ENCODE measurements at places on chromosomes 12 and 14.

GRCh38 chr12:132222096-132222807, 78.0 kb downstream of the NOC4L start:
- DNase-seq: no peak

DNA sequence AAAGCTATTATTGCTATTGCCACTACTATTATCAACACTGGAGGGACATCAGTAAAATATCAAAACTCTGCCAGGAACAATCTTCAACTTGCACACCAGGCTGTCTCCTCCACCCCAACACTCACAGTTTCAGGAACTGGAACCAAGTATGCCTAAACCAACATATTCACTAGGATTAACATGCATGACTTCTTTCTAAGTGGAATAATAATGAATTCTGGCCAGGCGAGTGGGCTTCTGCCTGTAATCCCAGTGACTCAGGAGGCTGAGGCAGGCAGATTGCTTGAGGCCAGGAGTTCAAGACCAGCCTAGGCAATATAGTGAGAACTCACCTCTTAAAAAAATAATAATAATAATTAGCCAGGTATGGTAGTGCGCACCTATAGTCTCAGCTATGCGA, 58.1 kb downstream of the TBX5 start:
- no peak for DNase-seq

GRCh38 chr12:50589650-50590435, 85.1 kb downstream of the DIP2B start:
- DNase-seq: no peak

DNA sequence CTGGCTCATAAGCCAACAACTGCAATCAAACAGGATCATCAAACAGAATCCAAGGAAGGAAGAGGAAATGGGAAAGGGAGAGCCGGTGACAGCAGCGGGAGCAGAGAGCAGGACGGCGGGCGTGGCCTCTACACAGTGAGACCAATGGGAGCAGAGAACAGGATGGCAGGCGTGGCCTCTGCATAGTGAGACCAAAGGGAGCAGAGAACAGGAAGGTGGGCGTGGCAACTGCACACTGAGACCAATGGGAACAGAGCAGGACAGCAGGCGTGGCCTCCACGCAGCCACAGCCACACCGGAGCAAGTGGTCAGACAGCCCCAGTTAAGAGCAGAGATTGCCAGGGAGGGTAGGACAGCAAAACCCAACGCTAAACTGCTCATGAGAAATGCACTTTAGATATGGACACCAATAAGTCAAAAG, 16.4 kb downstream of the LRCOL1 start:
- no peak for DNase-seq

DNA sequence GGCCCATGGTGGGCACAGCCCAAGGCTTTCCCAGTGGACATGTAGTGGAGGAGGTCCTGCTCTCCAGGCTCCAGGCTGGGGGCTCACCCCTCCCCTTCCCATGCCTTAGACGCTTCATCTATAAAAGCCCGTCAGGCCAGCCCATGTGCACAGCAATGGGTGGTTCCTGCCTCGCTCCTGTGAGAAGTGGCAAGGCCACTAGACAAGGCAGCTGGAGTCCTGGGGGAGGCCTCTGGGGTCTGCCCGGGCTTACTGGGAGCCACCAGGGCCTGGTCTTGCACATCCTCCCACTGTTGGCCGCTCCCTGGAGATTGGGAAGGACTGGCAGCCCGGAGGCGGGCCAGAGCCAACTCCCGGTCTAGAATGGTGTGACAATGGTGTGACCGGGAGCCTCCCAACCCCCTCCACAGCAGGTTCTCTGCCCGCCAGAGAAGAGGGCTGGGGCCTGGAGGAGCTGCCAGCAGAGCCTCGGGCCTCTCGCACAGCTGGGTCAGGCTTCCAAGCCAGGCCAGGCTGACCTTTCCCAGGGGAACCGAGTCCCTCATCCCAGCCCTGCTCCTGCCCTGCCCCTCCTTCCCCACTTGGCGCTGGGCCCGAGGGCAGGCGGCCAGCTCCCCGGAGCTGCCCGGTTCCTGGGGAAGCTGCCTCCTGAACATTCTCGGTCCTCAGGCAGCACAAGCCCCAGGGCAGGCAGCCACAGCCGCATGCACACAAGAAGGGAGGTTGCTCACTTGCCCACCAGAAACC, 97.9 kb downstream of the RFLNA start:
- DNase-seq: no peak

GRCh38 chr12:88530868-88531267, 49.4 kb downstream of the KITLG start:
- no peak for DNase-seq

DNA sequence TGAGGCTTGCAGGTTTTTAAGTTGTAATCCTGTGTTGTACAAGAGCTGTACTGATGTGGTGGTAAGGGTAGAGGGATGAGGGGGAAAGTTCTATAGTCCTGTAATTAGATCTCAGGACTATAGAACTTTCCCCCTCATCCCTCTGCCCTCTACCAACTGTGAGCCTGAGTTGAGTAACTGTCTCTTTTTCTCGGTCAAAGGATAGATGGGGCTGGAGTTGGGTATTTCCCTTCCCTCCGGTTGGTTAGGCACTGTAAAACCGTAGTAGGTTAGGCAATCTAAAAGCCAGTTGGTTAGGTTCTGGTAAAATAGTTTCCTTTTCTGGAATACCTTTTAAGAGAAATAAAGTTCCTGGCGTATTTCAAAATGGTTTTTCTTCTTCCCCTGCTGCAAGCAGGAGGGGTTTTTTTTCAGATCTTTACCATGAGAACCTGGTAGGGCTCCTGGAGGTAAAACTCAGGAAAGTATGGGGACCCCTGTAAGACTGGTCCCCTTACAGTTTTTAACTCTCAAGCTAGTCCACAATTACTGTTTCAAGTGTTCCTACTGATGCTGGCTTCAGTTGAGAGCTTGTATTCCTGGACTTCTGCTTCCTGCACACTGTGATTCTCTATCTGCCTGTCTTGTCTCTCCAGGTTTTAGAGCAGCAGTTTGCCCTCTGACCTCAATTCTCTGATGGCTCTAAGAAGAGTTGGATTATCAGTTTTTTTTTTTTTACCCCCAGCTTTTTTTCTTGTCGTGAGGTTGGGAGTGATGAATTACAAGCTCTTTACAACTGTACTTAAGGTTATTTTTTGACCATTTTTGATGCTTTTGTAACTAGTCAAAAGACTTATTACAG, 58.7 kb downstream of the FUT8 start:
- DNase-seq: no peak

DNA sequence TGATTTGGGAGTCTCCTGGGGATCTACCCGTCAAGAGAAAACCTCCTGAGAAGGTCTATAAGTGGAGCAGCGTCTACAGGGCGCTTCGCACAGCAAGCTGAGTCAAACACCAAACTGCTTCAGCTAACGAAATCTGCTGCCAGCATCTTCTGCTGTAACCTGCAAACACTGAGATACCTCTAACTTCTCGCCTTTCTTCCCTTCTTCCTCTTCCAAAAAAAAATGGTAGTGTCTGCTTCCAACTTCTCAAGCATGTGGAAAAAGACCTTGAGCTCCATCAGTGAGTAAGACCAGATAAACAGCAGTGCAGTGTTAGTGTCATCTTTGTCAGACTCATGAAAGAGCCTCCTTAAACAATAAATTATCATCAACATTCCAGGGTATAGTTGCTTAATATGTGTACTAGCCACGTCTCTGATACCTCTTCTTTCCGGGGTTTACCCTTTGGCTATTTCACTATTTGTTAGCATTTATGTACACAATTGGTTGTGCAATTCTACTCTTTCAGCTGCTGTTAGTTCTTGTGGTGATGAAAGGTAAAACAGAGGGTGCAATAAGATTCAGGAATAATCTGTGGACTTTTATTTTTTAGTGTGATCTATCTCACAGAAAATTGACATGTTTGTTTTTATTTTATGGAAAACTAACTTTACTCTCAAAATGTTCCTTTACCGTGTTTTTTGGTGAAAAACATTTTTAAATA, 81.6 kb downstream of the LLPH start:
- DNase-seq: no peak

DNA sequence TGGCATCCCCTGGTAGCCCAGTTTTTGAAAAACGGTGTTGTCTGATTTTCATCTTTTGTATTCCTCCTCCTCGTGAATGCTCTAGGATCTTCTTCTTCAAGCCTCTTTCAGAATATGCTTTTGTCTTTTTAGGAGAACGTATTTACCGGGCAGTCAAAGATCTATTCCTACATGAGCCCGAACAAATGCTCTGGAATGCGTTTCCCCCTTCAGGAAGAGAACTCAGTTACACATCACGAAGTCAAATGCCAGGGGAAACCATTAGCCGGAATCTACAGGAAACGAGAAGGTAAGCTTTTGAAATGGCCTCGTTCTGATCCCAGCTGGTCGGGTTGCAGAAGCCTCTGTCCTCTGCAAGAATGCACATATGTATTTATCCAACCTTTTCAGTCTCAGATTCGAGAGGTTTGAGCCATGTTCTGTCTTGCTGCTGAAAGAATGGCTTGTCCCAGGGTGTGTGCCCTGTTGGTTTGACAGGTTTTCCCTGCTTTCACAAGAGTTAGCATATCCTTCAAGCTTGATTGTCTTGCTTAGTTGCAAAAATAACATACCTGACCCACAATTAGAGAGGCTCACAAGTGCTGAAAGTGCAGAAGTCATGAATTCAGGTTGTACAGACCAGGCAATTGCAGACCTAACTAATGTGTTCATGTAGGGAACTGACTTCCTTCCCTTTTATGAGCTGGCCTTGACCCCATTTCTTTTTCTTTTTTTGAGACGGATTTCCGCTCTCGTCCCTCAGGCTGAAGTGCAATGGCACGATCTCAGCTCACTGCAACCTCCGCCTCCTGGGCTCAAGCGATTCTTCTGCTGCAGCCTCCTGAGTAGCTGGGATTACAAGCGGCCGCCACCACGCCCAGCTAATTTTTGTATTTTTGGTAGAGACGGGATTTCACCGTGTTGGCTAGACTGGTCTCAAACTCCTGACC, 6.8 kb downstream of the KMT5A start:
- DNase-seq: no peak

GRCh38 chr14:99809360-99809759, 16.1 kb downstream of the EML1 start:
- DNase-seq: no peak

DNA sequence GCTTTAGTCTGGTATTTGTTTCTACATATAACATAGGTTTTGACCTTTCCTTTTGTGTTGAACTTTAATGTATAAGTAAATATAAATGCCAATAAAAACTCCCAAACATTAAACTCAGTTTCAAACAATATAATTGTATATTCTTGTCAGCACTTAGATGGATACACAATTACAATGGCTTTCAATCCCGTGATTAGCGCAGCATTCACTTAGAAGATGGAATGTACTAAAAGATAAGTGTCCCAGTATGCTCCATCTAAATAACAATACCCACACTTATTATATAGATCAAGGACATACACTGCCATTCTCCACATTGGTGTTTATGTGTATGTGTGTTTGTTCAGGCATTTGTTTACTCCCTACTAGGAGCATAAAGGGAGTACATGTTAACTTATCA, 193.1 kb downstream of the SOX5 start:
- DNase-seq: no peak

GRCh38 chr12:120584343-120585149, 3.3 kb upstream of the POP5 start:
- DNase-seq: peak; percentile 36

- DNase-seq: no peak
Observed at GRCh38 chr12:19688532-19688931, 249.2 kb downstream of the AEBP2 start.

GRCh38 chr12:40711121-40711520, 18.9 kb downstream of the CNTN1 start:
- no peak for DNase-seq

GRCh38 chr12:111580737-111581136, 18.4 kb downstream of the ATXN2 start:
- no peak for DNase-seq

GRCh38 chr12:127536833-127537428, 730.0 kb upstream of the TMEM132C start:
- no peak for DNase-seq

DNA sequence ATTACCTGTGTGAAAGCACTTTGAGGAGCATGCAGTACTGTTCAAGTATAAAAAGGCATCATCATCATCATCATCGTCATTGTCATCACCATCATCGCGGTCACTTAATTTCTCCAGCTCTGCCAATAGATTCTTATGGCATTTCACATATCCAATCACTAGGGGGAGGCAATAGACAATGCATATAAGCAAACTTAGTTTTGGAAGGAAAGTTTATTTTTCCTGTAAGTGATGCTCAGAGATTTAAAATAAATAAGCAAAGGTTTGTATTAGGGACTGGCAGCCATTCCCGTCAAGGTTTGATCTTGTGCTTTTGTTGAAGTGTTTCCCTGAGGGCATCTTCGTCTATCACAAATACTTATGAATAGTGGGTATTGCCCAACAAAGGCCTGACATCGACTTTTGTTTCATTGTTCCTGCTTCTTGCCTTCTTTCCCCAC, 127.4 kb downstream of the KTN1 start:
- DNase-seq: no peak

DNA sequence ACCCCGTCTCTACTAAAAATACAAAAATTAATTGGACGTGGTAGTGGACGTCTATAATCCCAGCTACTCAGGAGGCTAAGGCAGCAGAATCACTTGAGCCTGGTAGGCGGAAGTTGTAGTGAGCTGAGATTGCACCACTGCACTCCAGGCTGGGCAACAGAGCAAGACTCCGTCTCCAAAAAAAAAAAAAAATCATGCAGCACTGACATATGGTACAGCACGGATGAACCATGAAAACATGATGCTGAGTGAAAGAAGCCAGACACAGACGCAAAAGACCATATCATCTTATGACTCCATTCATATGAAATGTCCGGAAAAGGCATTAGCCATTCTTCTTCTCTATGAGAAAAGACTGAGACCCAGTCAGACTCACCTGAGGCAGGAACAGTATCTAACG, 50.4 kb downstream of the PITPNM2 start:
- DNase-seq: no peak

DNA sequence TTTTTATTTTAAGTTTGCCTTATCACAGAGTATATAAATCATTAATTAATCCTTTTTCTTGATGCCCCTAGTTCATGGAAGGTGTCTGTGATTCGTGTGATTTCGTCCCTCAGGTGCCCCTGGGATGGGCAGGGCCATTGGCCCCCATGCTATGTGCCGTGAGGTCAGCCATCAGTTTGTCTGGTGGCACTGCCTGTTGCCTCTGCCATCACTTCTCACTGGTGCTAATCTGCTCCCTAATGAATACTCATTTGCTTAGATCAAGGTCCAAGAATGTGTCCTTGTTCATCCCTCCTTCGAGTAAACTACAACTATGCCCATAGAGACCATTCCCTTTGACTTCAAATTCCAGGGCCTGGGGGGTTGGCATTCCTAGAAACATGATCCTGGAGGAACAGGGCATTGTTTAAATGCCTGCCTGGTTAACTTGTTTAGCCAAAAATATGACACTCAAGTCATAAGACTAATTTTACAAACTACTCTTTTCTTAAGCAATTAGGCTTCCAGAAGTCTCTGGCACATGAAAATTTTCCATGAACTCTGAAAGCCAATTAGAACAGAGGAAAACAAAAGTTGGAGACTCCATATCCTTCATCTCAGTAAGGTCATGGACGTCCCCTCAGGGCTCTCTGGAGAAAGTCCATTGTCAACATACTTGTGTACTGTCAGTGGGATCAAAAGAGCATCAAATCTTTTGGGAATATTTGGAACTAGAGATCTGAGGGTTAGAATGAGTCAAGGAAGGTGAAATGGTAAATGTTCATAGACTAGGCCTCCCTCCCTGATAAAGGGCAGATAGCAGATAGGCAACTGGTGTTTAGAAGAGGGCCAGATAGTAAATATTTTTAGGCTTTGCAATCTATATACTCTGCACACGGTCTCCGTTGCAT, 90.9 kb upstream of the PLXNC1 start:
- DNase-seq: no peak

- no peak for DNase-seq
Observed at GRCh38 chr14:89270439-89271227, 146.4 kb downstream of the FOXN3 start.
